ENCODE measurements at places on chromosomes 13 and 19. TPM values are rescaled to one million over a fixed set of nuclear protein-coding genes. Genes with fewer than 3 reads are reported as not detected.

GRCh38 chr19:5025027-5025426 lies 56.1 kb downstream of the KDM4B start:
- no peak for DNase-seq

The CPB2 gene
- not detected for total RNA-seq

GRCh38 chr19:56538254-56538760 lies 441 bp upstream of the ZFP28 start:
- peak; percentile 92 for DNase-seq

The PSG11 gene
- total RNA-seq, result not detected

The TEX26 gene
- total RNA-seq, result not detected

DNA sequence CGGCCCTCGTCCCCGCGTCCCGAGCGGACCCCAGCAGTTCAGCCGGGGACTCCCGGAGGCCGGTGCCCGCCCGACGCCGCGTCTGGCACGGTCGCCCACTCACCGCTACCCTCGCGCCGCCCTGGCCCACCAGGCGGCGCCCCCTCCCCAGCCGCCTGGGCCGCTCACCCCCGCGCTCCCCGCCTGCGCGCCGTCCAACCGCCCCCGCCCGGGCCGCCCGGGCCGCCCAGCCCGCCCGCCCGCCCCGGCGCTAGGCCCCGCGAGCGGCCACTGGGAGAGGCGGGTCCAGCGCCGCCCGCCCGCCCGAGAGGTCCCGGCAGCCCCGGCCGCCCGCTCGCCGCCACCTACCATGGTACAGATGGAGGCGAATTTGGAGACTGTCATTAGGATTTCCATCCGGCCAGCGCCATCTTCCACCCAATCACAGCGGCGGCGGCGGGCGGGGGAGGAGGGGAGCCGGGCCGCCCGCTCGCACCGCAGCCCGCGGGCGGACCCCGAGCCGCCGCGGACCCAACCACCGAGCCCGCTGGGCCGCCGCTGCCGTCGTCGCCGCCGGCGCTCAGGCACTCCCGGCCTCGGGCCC lies at the start of gene USP12:
Gene USP12 (minus strand): TSS at position 568 of the 583 bp plus-strand sequence. CDS start 172 bp downstream, at position 396.
- DNase-seq, result peak; percentile 54

GRCh38 chr19:5444431-5444830 lies 10.8 kb upstream of the ZNRF4 start:
- DNase-seq, result no peak

The C5AR2 gene
- not detected for total RNA-seq

DNA sequence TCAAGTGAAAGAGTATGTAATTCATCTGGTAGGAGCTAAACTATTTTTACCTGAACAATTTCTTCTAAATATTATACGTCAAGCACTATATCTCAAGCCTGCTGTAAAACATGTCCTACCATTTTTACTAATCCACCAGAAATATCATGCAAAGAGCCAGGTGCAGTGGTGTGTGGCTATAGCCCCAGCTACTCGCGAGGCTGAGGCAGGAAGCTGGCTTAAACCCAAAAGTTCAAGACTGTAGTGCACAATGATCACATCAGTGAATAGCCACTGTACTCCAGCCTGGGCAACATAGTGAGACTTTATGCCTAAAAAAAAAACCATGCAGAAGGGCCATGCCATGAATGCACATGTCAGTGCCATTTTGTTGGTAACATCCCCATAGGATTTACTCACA lies 20.7 kb upstream of the CLN5 start:
- no peak for DNase-seq

GRCh38 chr19:5036698-5037563 lies 68.0 kb downstream of the KDM4B start:
- DNase-seq, result no peak

The VSTM2B gene
- total RNA-seq, result not detected

DNA sequence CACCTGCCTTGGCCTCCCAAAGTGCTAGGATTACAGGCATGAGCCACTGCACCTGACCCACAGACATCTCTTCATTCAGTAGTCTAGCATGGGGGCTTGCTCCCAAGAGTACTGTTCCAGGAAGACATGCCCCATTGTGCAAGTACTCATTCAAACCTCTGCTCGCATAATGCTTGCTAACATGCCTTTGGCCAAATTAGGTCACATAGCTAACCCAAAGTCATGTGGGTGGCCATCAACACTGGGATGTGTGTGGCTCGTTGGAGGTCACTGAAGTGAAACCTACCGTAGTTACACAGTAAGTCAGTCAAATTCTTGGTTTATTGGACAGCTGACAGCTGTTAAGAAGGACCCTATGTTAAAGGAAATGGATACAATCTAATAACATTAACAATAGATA lies 20.3 kb downstream of the RFXAP start:
- no peak for DNase-seq

DNA sequence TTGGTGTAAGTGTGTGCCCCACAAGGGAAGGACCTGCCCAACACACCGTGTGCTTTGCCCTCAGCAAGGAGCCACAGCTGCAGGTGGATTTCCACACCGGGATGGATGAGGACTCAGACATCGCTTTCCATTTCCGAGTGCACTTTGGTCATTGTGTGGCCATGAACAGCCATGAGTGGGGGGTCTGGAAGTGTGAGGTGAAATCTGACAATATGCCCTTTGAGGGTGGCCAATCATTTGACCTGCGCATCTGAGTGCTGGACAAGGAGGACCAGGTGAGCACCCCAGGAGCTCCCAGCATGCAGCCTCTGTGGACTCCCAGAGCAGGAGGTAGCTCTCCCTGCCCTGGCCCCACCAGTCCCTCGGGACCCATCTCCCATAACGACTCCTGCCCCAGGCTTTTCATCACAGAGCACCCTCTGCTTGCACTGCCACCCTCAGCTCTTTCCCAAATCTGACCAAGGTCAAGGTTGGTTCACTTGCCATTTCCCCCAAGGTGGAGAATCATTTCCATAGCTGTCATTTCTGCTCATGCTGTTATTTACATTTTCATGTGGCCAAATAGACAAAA lies 13.2 kb upstream of the EID2 start:
- DNase-seq, result no peak

DNA sequence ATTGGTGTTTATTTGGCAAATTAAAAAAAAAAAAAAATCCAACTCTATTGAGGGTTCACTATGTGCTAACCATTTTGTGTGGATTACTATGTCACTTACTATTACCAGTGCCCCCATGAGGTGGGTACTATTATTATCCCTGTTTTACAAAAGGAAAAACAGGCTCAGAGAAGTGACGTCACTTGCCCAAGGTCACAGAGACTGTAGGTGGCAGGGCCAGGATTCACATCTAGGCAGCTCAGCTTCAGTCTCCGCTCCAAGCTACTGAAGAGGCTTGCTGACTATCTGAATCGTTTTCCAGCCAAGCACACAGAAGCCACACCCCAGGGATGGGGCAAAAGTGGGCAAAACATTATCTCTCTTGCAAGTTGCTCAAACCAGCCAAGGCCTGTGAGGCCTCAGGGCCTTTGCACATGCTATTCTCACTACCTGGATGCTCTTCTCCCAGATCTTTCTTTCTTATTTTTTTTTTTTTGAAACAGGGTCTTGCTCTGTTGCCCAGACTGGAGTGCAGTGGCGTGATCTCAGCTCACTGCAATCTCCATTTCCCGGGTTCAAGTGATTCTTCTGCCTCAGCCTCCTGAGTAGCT lies 4.8 kb upstream of the ANGPTL8 start:
- DNase-seq, result no peak

DNA sequence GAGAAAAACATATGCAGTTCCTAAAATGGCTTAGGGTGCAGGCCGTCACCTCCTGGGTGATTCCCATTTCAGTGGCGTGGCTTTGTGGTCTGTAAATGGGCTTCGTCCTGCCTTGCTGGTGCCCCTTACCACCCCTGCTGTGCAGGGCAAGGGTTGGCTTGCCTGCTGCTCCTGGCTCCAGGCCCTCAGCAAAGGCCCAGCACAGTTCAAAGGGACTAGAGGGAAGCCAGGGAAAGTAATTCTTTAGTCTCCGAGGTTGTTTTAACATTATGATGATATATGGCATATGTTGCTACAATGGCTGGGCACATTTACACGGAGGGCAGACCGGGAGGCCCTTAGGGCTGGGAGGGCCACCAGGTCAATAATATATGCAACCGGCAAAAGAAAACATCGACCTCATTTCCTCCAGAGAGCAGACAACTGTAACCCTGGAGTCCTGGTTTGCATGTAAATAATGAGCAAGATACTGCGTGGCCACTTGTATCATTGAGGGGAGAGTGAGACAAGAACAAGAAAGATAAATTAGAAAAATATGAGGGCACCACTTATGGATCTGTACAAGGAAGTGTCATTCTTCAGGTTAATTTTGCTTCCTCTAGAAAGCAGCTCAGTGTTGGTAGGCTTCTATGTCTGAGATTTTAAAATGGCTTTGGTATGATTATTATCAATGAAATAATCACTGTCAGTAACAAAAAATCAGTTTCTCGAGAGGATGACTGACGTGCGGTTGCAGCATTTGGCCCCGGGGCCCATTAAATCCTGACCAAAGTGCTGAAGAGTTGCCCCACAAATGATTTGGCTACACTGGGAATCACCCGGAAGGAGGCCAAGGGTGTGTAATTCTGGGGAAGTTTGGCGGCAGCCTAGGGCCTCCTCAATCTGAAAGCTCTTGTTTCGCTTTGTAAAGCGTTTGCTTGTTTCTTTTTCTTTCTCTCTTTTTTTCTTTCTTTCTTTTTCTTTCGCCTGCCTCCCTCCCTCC lies 32.8 kb upstream of the URI1 start:
- no peak for DNase-seq

GRCh38 chr13:67120872-67121531 lies 109.1 kb downstream of the PCDH9 start:
- DNase-seq, result no peak

The IZUMO2 gene
- total RNA-seq, result not detected

The CDKN2D gene
- 69.6 TPM for total RNA-seq

DNA sequence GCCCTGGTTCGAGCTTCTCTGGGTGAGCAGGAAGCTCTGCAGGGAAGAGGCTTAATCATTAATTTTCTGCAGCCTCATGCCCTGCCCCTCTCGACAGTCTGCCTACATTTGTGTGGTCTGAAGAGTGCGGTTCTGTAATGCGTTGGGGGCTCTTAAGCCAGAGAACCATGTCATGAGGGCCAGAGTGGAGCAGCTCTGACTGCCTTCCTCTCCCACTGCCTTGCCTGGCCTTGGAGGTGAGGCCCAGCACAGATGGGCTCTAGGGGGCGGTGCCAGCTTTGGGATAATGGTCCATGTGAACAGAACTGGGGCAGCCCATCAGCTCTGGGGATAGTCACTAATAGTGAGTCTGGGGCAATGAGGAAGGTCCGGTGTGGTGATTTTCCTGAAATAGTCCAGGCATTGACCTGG lies 5.7 kb downstream of the FGF9 start:
- DNase-seq, result peak; percentile 22

DNA sequence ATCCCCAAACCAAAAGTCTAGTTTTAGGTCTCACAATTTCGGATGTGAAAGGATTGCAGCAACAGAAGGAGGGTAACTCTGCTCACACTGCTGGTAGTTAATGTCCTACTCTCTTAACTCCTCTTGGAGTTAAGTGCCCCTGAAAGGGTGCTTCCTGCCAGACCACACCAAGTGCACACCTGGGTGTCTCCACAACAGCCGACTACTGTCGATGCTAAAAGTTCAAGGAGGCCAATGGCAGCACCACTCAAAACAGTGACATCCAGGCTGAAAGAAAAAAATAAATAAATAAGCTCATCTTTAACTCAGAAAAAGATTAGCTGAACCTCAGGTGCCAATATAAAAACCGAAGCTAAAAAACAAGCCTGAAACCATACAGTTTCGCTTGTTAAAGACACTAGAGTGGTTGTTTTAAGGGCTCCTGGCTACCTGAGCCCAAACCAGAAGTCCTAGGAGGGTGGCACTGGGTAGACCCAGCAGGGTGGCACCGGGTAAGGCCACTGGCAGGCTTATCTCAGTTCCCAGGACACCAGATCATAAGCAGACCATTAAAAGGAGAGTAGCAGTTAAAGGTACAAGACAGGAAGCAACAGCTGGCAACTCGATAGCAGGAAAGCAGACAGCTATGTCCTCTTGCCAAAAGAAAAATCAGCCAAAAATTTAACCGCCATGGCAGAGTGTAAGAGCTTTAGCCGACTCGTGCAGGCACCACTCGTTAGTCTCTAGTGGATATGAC lies 39.3 kb downstream of the BRD4 start:
- DNase-seq, result no peak

DNA sequence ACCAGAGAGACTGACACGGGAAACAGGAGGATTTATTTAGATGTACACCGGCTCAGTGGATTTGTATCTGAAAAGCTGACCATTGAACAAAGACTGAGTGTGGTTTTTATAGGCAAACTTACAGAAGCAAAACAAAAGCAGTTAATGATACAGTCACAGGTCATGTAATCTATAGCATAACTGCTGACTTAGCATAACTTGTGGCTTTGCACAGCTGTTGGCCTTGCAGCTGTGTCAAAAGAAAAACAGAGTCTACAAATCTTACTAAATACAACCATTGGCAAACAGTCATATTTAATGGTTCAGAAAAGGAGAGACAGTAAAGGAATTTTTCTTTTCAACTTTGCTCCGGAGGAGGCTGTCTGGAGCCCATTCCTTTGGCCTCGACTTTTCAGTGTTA lies 2.3 kb upstream of the ILF3 start:
- no peak for DNase-seq

The CYP2B6 gene
- not detected for total RNA-seq

- DNase-seq, result peak; percentile 39
Measured at GRCh38 chr13:111177081-111177711, 62.1 kb downstream of the ARHGEF7 start.

DNA sequence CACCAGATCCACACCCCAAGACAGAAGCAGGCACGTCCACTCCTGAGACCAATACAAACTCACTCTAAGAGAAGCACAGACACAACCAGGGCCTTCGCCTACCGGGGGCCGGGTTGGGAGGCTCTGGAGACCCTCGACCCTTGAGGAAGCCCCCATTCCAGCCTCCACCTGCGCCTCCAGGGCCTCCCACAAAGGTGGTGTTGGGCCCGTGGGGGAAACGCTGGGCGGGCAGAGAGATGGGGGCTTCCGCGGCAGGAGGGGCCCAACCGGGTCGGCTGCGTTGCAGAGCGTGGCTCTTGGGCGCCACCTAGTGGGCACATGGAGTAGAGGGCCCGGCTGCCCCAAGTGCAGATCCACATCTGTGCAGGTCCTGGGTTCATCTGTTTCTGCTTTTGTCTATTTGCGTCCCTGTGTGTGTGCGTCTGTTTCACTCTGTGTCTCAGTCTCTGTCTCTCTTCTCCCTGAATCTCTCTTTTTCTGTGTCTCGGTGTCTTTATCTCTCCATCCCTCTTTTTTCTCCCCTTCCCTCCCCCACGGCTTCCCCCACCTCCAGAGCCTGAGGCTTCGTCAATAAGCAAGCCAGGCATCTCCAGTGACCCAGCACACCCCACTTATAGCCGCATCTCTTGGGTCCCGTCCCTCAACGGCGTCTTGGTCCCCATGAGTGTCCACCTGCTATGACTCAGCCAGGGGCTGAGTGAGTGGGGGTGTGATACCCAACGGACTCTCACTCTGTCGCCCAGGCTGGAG lies 10.5 kb upstream of the TINCR start:
- DNase-seq, result peak; percentile 81

DNA sequence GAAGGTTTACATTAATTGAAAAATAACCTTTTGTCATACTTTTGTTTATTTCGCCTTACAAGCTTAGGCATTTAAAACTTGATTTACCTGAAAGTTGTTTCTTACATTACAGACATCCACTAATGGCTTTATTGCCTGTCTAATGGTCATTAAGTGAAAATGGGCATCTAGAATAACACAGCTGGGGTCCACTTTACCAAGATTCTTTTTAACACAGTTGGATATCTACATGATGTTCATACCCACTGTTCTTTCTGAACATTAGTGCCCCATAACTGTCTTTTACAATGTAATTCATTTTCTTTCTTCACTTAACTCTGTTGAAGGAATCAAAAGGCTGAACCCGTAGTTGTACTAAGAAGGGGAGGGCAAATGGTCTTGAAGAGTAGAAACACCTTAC lies 19.8 kb upstream of the KLHL1 start:
- no peak for DNase-seq

GRCh38 chr19:6100284-6100915 lies 9.9 kb downstream of the RFX2 start:
- peak; percentile 41 for DNase-seq

All from activated T-cell treated with anti-CD3 and anti-CD28 coated beads, Interleukin-2, amount 50 U/mL, for 72 hours (primary cell).